ENCODE measurements at places on chromosomes 6 and 20.

GRCh38 chr20:47298624-47299023 lies 57.9 kb downstream of the ZMYND8 start:
- no peak for DNase-seq

DNA sequence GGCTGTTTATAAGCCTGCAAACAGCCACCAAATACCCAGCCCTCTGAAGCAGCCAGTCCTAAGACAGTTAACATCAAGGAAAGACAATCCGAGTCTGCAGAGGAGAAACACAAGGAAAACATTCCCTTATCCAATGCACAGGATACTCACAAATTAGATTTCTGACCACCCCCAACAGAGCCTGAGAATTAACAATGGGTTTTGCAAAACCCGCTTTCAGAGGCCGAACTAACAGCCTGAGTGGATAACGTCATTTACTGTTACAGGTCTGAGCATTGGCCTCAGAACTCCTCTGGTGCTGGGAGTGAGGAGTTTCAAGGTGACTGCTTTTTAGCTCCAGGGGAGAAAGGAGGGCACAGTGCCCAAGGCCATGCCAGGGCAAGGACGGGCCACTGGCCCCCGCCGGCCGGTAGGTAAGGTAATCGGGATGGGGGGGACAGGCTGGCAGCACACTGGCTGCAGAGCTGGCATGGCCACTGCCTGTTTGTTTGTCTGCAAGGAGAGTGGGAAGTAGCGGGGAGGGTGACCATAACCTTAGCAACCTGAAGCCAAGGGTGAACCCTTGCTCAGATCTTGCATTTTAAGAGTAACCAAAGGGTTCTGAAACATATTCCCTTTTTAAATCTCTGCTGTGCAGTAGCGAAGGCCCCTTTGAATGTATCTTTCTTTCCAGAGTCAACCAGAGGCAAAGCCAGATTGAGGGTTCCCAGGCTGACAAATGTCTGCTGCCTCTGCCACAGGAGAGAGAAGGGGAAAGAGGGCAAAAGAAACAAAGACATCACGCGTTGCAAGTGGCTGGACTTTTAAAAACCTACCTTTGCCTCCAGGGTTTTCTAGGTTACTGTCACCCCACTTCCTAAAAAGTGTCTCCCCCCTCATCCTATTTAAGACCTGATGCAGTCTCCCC lies 3.9 kb downstream of the ZMYND8 start:
- DNase-seq: no peak

- DNase-seq: no peak
Measured at GRCh38 chr6:43180985-43181384, 1.0 kb upstream of the CUL9 start.

- DNase-seq: no peak
Measured at GRCh38 chr6:10163203-10163962, 251.5 kb downstream of the TFAP2A start.

GRCh38 chr6:104357928-104358327 lies 501.8 kb downstream of the HACE1 start:
- DNase-seq: no peak

- DNase-seq: no peak
Measured at GRCh38 chr20:34052414-34052813, 58.7 kb downstream of the RALY start.

DNA sequence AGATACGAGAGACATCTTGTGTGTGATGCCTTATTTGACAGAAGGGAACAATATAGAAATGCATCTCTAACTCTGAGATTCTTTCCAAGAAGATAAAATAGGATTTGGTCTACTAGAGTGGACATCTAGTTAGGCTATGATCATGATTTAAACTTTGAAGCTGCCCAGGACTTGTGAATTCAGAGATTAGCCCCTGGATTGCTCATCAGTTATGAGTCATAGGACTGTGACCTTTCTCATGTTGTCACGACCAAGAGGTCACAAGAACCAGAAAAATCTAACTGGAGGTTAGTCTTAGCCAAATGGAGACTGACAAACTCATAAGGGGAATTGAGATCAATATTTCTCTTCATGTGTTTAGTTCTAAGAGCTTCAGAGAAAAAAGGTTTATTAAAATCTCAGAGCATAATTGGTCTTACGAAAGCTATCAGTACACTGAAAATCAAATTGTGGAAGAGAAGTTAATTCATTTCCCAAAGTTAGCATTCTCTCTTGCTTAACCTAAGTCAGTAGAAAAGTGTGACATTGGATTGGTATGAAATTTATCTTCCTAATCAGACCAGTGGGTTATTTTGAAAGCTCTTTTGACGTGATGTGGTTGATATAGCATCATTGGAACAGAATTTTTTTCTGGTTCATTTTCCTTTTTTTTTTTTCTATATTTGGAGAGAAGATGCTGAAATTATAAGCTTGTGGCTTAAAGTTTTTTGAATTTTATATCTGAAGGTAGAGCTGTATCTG lies 245.7 kb downstream of the RNF144B start:
- no peak for DNase-seq

Measured in dorsolateral prefrontal cortex (tissue), 122 donors.